ENCODE measurements at places on chromosomes 16 and 17. TPM values are rescaled to one million over a fixed set of nuclear protein-coding genes. Genes with fewer than 3 reads are reported as not detected.

- DNase-seq = no peak
Measured at GRCh38 chr16:87582216-87582965, 19.9 kb upstream of the JPH3 start.

- no peak for DNase-seq
Measured at GRCh38 chr16:87648236-87648635, 45.9 kb downstream of the JPH3 start.

GRCh38 chr17:32827227-32827626, 49.7 kb downstream of the MYO1D start:
- DNase-seq = no peak

The CD300LG gene
- total RNA-seq = not detected

The NGFR gene
- total RNA-seq = 0.16 TPM
